ENCODE measurements at places on chromosomes 5 and 9. TPM values are rescaled to one million over a fixed set of nuclear protein-coding genes. Genes with fewer than 3 reads are reported as not detected.

PCDHB2 gene
- total RNA-seq = 1.4 TPM

RHOBTB3 gene
- total RNA-seq = 349 TPM

FAM78A gene
- 0.59 TPM for total RNA-seq

COL15A1 gene
- total RNA-seq = 8.0 TPM

SPATA31C1 gene
- not detected for total RNA-seq

FGF1 gene
- total RNA-seq = 2.9 TPM

ANGPTL2 gene
- total RNA-seq = 72.5 TPM

SLC6A18 gene
- total RNA-seq = not detected

GRIA1 gene
- total RNA-seq = 0.29 TPM

FOXD4L5 gene
- under 0.01 TPM for total RNA-seq

PTGS1 gene
- total RNA-seq = 3.2 TPM

CAPSL gene
- not detected for total RNA-seq

SLC6A19 gene
- total RNA-seq = not detected

MRPL22 gene
- 17.4 TPM for total RNA-seq

CDX1 gene
- 0.36 TPM for total RNA-seq

ZFP37 gene
- total RNA-seq = 3.3 TPM

ECM2 gene
- 62.2 TPM for total RNA-seq

MYOT gene
- total RNA-seq = not detected

DAPK1 gene
- 42.7 TPM for total RNA-seq

FREM1 gene
- 0.72 TPM for total RNA-seq

CETN3 gene
- total RNA-seq = 6.9 TPM

SPINK13 gene
- not detected for total RNA-seq

FOXD4L4 gene
- total RNA-seq = under 0.01 TPM

FAM219A gene
- total RNA-seq = 8.5 TPM

ATG12 gene
- 93.4 TPM for total RNA-seq

CSF2 gene
- total RNA-seq = not detected

FOXD4L6 gene
- under 0.01 TPM for total RNA-seq

PITX1 gene
- 8.3 TPM for total RNA-seq

LHFPL2 gene
- total RNA-seq = 63.6 TPM

MARCHF11 gene
- not detected for total RNA-seq

SPATA31A3 gene
- total RNA-seq = not detected

PCDHGA12 gene
- total RNA-seq = 20.6 TPM

IL33 gene
- under 0.01 TPM for total RNA-seq

Measured in osteoblast (primary cell).